ENCODE measurements at places on chromosomes 11 and 22.

- DNase-seq: no peak
Observed at GRCh38 chr22:47032091-47032943, 269.9 kb downstream of the TBC1D22A start.

GRCh38 chr11:93525601-93526345 is 17.4 kb downstream of the SMCO4 start:
- DNase-seq: no peak

DNA sequence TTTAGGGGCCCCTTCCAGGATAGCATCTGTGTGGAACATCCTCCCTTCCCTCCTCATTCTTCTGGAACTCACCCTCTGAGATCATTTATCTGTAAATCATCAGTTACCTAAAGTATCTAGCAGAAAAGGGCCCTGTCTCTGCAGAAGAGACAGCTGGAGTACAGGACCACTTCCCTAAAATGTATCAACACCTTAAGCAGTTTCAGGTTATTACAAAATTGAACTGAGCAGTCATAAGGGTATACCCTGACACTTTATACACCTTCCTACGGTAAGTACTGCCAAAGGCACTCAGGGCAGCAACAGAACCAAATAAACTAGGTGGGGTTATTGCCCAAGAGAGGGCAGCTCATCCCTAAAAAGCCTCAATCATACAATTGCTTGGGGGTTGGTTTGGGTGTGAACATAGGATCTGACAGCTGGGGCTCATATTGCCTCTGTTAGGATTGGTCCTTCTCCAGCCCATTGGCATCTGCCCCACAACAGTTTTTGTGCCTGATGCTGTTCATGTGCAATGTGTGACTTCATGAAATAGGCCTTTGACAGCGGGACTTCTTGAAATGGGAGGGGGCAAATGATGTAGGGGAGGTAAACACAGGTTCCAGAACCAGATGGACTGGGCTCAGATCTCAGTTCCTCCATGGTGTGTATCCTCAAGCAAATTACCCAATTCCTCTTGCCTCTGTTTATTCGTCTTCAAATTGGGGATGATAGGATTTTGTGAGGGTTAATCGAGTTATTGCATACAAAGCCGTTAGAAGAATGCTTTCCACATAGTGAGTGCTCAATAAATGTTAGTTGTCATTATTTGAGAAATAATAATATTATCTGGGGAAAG is 2.9 kb downstream of the POU2AF3 start:
- no peak for DNase-seq

DNA sequence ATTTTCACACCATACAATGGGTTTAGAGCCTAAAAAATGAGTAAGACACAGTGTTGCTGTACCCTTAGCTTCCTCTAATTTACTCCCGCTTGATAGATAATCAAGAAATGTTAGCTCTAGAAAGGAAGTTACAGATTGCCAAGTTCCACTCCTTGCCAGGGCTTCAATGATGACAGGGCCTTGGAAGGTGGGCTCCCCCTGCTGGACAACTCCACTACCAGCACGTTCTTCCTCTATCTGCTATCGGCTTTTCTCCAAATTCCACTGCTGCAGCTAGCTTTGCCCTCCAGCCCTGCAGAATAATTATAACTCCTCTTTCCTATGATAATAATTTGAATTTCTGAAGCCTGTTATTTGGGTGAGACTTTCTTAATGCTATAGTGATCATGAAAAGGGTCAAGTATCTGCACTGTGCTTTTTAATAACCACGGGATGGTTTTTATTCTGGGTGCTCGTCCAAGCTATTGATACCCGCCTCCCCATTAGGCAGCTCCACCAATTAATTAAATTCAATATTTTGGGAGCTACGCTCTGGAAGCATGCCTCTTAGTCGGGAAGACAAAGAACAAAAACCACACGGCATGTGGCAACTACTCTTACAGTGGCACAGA is 9.0 kb downstream of the SYN3 start:
- DNase-seq: peak; percentile 41

DNA sequence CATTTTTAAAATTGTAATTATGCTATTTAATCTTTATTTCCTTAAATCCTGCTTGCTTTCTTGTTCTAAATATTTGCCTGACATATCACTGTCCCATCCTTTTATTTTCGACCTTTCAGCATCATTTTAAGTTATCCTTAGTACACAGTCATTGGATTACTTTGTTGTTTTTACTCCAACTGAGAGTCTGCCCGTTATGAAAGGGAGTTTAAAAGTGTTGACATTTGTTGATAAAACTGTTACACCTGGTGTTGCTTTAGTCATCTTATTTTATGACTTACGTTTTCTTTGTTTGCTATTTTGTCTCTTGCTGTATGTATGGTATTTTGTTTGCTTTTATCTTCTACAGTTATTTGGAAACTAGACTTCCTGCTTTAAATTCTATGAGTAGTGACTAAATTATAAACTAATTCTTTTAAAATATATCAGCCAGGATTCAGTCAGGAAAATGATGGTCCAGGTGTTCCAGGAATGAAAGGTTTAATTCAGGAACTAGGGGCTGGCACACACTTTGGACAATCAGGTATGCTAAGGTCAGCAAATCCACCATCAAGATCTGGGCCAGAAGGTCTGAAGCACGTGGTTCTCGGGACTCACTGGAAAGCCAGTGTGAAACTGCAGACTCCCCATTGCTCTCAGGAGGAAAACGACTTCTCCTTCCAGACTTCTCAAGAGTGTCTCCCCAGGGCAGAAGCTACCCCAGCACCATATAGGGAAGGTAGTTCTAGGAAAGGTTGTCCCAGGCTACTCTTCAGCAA is 86.0 kb downstream of the RASSF10 start:
- DNase-seq: no peak

GRCh38 chr22:33726294-33726734 is 194.0 kb downstream of the LARGE1 start:
- DNase-seq: no peak

DNA sequence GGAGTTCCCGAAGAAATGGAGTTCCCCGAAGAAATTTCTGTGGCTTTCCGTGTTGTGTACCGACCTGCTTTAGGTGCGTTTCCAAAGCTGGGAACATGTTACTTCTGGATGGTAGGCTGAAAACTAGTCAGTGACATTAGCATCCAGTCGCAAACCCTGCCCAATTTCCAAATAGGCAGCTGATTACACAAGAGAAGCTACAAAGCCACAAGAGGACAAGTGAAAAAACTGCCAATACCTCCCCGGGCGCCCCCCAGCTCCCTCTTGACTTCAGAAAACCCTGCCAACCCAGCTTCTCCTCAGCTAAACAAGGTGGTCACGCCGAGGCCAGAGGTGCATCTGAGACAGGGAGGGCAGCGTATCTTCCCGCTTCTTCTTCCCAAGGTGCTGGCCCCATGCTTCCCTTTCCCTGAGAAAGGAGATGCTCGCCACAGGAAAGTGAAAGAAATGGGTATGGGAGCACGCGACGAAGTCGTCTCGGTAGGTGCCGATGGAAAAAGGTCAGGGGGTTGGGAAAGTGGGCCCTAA is 551 bp downstream of the AGBL2 start:
- DNase-seq: no peak

DNA sequence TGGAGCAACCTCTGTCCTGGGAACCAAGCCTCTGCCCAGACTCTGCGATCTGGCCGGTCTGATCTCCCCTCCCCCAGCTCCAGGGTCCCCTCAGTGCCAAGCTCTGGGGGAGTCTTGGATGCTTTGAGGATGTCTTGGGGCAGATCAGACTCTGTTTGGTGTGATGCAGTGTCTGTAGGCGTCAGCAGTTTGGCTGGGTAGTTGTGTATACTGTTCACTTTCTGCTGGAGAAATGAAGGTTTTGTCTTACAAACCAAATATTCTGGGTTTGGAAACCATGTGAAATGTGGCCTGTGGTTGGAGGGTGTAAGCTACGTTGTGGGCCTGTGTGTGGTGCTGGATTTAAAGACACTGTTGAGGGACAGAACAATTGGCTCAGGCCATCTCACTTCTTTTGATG is 4.6 kb downstream of the INSC start:
- DNase-seq: no peak

GRCh38 chr11:123111465-123111864 is 49.5 kb upstream of the HSPA8 start:
- DNase-seq: no peak

GRCh38 chr11:47550288-47551047 is 2.5 kb downstream of the CELF1 start:
- DNase-seq: no peak

GRCh38 chr11:18969720-18970119 is 30.5 kb upstream of the MRGPRX1 start:
- no peak for DNase-seq

- DNase-seq: no peak
Observed at GRCh38 chr11:44539971-44540370, 25.5 kb upstream of the CD82 start.

DNA sequence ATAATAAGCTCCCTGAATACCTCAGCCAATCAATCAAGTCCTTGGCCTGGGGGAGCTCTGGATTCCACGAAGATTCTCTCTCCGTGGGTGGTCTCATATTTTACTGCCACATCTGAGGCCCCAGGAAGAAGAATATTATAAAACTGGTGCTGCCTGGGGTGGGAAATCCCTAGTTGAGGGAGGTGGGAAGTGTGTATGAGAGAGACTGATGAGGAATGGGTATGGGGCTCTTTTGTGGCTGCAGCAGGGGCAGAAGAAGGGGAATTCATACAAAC is 71.5 kb downstream of the SYN3 start:
- DNase-seq: no peak

- DNase-seq: no peak
Observed at GRCh38 chr11:44790211-44790610, 63.4 kb downstream of the TSPAN18 start.

- no peak for DNase-seq
Observed at GRCh38 chr11:71298761-71299181, 46.4 kb upstream of the SHANK2 start.

GRCh38 chr22:46721501-46722085 is 16.5 kb downstream of the CERK start:
- no peak for DNase-seq

DNA sequence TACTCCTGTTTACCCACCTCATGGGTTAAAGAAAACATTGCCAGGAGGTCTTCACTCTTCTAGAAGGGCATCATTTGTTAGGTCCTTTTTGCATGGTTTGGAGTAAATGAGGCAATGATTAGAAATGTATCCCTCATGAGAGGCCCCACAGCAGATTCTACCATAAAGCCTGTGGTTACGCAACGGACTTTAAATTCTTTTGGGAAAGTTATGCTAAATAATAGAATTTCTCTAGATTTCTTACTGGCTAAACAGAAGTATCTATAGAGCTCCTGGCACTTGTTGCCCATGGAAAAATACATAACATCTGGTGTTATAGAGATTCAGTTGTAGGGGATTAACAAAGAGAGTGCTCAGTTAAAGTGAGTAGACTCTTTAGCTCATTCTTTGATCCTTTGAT is 15.1 kb upstream of the ATXN10 start:
- no peak for DNase-seq

DNA sequence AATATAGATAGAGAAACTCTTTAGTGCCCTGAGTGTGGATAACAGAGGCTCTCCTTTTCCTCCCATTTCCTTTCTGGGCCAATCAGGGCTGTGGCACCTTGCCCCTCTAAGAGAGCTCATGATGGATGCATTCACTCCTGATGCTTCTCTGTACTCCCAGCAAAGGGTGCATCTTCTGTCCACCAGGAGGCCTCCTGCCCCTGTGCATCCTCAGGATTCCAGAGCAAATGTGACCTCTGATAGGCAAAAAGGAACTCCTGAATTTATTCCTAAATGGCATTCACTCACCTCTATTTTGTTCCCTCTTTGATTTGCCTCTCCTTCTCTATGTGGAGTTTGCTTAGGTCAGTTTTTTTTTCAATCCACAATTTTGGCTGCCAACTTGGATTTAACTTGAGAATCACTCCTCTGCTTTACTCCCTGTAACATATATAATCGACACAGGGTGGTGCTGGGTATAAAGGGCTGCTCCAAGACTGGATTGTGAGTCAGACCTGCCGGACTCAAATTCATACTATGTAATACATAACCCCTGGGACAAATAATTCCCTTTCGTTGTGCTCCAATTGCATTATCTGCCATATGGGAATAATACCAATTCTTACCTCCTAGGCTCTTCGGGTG is 1.1 kb upstream of the MRGPRX4 start:
- DNase-seq: no peak

GRCh38 chr22:23403720-23404688 is 176.1 kb downstream of the IGLL1 start:
- DNase-seq: no peak

DNA sequence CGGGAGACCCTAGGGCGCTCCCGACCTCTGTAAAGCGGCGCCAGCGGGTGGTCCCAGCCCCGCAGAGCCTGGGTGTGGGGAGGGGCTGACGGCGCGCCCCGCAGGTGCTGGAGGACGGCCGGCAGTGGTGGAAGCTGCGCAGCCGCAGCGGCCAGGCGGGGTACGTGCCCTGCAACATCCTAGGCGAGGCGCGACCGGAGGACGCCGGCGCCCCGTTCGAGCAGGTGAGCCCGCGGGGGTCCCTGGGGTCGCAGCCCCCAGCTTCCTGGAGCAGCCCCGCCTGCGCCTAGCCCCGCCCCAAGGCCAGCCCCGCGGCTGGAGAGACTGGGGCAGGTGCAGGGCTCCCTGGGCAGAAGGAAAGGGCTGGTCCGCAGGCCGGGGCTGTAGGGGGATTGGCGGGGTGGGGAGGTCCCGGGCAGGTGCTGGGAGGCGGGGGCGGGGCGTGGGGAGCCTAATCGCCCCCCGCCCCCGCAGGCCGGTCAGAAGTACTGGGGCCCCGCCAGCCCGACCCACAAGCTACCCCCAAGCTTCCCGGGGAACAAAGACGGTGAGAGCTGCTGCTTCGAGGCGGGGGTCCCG is 19.7 kb downstream of the EPS8L2 start:
- no peak for DNase-seq

DNA sequence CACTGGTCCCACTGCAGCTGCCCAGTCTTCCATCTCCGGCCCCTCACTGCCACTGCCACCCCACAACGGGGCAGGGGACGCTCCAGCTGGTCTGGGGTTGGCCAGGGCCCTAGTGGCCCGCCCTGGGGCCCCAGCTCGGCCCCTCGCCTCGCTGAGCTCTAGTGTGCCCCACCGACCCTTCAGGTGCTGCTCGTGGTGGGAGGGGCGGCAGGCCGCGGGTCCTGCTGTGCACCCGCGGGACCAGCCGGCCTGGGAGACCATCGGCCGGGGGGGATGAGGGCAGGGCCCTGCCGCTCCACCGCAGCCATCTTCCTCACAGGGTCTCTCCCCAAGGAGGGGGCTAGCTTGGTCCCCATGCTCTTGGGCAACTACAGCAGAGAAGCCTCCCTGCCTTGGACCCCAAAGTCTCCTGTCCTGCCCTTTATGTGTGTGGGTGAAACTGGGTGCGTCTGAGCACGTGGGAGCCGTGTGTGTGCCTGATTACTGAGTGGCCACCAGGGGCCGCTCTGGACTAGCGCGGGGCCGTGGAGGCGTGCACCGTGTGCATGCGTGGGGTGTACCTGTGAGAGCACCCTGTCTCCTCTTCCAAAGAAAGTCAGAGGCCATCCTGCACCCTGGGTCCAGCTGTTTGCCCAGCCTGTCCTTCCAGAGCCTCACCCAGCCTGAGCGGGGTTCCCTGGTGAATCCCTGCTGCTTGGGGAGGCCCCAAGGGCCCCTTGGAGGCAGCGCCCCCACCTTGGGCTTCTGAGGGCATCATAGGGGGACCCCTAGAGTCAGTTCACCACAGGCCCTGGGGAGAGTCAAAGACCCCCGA is 6.0 kb upstream of the ACR start:
- peak; percentile 37 for DNase-seq

Data from stimulated activated CD4-positive, alpha-beta T cell treated with anti-CD3 and anti-CD28 coated beads, TNF-alpha, amount 100 ng/mL, for 48 hours (primary cell).